ENCODE measurements at places on chromosomes 13 and 19.

DNA sequence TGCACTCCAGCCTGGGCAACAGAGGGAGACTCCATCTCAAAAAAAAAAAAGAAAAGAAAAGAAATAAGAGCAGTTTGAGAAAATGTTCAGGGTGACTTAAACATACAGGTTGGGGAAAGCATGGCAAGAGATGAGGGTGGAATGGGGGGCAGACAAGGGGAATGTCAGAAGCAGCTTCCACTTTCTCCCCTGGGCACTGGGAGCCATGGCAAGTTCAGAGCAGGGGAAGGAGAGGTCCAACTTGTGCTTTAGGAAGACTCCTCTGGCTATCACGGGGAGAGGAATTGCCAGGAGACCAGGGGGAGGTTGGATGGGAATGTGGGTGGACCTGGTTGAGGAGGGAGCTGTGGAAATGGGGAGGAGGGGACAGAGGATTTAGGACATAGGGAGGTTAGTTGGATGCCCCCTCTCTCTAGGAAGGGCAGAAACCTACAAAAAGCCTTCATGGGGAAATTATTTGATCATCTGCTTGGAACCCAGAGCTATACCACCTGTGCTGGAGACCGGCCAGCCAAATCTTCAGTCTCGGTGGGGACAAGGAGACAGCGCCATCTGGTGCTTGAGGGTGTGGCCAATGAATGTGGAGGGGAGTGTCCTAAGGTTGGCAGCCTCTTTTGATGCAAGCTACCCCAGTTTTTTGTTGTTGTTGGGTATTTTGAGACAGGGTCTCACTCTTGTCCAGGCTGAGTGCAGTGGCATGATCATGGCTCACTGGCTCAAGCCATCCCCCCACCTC lies 7.3 kb upstream of the STRN4 start:
- peak; percentile 38 for DNase-seq

GRCh38 chr19:54731191-54731590 lies 6.9 kb downstream of the KIR3DL3 start:
- no peak for DNase-seq

GRCh38 chr13:113782472-113782871 lies 23.4 kb downstream of the TMEM255B start:
- DNase-seq = no peak

- DNase-seq = no peak
Measured at GRCh38 chr13:80454245-80454644, 113.3 kb upstream of the SPRY2 start.

DNA sequence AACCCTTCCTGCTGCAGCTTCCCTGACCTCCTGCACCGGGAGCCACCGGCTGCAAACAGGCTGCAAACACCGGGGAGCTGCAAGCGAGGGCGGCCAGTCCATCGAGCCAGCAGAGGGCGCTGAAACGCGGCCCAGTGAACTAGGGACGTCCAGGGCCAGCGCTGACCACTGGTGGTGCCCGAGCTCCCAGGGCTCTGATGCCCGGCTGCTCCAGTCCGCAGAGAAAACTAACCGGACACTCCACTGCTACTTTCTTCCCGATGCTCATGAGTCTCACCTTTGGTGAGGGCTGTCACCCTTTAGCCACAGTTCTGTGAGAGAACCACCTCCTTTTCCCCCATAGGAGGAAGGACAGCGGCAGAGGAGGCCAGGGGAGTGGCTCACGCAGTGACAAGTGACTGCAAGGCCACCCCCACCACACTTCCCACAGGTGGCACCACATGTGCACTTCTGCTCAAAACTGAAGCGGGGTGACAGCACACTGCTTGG lies 82.8 kb upstream of the MTIF3 start:
- DNase-seq = peak; percentile 4

DNA sequence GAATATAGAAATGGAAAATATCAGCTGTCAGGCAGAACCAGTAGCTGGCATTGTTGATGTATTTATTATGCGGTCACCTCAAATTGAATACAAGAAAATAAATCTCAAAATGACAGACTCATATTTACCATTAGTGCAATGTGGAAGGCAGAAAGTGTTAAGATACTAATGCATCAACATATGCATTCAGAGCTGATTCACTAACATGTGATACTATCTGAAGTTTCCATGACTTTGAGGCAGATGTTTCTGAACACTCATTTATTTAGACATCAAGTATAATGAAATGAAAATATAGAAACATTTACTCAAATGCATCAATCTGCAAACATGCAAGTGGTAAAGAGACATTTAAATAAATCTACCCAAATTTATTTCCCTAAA lies 474.2 kb upstream of the SLC10A2 start:
- DNase-seq = no peak

DNA sequence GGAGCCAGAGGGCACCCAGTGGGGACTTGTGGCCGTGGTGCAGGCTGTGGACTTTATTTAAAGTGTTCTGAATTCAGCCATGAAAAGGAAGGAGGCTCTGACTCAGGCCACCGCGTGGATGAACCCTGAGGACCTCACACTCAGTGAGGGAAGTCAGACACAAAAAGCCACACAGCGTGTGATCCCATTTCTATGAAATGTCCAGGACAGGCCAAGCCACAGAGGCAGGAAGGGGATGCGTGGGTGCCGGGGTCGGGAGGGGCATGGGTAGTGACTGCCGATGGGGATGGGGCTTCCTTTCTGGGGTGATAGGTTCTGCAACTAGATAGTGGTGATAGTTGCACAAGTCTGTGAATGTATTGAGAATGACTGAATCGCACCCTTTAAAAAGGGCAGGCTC lies 8.7 kb upstream of the ZBTB7A start:
- DNase-seq = no peak

- no peak for DNase-seq
Measured at GRCh38 chr13:64534302-64534701, 2695.8 kb downstream of the PCDH9 start.

DNA sequence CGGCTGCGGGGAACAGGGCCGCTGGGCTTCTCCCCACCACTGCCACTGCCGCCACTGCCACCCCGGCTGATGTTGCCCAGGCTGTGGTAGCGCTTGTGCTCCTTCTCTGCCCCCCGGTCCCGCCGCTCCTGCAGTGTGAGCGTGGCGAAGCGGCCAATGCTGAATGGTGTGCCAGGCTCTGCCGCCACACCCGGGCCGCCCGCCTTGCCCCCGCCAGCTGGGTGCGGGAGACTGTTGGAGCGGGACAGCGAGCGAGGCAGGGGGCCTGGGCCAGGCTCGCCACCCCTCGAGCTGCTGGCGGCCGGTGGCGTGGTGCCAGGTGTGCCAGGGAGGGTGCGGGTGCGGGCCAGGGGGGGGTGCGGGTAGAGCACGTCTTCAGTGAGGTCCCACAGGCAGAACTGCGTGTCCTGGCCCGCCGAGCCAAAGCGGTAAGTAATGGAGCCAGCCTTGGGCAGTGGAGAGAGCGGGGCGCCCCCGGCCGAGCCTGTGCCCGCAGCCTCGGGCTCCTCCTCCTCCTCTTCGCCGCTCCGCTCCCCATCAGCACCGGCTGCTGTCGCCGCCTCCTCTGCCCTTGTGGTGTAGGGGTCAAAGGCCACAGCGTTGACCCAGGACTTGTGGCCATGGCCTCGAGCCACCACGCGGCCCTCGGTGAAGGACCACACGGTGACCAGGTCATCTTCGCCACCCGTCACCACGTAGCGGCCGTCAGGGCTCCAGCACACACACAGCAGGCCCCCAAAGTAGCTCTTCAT lies 3.7 kb upstream of the DMPK start:
- no peak for DNase-seq

DNA sequence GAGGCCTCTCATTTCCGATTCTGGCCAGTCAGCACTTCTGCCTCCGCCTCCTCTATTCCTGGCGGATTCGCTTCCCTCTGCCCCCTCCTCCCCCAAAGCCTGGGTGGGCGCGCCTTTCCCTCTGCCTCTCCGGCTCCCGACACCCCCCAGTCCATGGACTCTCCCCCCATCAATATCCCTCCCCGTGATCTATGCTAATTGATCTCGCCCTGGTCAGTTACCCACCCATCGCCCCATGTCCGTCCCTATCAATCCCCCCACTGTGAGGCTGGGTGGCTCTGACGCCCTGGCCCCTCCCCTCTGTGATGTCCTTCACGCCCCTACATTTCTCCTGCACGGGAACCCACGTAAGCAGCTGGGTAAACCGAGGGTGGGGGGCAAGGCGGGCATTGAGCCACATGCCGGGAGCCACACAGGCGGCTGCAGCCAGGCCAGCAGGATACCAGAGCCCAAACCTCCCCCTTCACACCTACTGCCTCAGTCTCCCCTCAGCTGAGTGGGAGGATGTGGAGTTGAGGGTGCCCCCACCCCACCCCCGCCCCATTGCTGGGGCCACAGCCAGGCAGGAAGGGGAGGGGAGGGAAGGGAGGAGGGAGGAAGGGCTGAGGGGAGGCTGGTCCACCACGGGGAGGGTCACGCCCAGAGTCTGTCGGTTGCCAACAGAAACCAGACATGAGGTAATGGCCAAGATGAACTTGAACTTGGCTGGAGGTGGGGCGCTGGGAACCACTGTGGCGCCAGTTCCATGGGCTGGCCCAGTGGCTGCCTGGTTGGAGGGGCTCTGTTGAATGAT lies 21.0 kb downstream of the SMIM24 start:
- no peak for DNase-seq

DNA sequence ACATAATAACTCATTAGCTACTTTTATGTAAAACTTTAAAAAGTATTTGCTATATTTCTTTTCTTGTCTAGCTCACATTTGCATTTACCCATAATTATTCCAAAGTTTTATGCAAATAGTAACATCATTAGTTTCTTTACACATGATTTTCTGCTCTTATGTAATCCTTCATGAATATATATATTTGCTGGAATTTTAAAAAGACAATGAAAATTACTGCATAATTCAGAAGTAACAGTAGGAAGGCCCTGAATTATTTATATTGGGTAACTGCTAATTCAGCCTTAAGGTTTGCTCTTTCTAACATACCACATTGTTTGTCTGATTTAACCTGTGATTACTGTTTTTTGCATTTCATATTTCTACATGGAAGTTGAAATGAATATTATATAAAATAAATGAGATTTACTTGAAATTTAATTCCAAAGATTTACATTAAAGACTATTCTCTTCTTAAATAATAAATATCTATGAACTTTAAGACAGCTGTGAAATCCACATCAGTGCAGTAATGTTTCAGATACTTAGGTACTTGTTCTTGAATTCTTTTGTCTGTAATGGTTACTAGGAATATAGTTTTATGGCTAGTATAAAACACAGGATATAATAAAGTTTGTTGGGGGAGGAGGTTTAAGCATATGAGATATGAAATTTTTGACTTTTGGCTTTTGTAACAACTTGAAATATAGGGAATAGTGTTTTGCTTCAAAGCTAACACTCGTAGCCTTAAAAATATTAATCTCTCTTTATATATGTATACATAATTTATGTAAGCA lies 46.0 kb downstream of the B3GLCT start:
- no peak for DNase-seq

GRCh38 chr13:96403241-96403640 lies 313.3 kb downstream of the HS6ST3 start:
- DNase-seq = no peak

DNA sequence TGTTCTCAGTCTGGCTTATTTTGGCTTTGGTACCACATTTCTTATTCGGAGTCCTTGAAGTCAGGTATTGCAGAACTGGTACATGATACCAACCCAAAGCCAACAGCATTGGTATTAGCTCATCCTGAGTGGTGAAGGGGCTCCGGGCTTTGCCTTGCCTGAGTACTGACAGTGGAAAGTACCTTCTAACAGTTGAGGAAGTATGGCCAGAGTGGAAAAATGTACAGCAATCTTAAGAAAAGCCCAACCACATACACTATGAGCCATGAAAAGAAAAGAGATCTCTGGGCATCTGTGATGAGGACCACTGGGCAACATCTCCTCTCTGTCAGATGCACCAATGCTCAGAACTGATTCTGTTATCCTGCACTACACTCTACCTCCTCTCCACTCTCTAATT lies 8.3 kb downstream of the LCP1 start:
- DNase-seq = no peak

All from stimulated activated CD8-positive, alpha-beta memory T cell treated with anti-CD3 and anti-CD28 coated beads, Interleukin-7, amount 100 ng/mL, for 1 hour (primary cell).